ENCODE measurements at places on chromosomes 6 and 20.

DNA sequence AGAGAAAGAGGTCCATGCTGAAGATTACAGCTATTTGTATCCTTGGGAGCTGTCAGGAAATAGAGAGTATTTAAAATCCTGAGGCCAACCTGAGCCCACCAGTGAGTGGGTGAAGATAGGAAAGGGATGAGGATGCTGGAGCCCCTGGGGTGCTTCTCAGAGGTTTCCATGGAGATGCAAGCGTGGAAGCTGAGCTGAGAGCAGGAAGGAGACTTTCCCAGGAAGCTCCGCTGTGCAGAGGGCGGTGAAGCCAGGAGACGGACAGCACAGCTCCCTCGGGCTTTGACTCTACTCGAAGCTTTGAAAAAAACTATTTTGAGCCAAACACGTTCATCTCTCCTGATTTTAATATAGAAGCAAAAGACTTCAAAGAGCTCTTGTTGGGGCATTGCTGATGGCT, 222.1 kb downstream of the SMOC2 start:
- no peak for DNase-seq

DNA sequence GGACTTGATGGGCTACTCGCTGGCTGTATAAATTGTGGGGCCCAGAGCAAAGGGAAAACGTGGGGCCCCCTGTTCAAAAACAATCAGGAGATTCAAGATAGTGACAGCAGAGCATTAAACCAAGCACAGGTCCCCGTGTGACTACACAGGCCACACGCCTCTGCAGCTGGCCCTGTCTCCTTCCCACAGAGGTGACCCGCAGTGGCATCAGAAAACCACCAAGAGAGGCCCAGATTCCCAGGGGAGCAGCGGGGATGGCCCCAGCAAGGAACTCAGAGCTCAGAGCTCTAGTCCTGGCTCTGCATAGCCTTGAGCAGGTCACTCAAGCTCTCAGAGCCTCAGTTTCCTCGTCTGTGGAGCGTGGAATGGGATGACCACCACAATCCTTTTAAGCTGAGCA, 57.6 kb downstream of the CPNE5 start:
- no peak for DNase-seq

GRCh38 chr6:26088344-26088743, 1.1 kb downstream of the HFE start:
- DNase-seq = no peak

DNA sequence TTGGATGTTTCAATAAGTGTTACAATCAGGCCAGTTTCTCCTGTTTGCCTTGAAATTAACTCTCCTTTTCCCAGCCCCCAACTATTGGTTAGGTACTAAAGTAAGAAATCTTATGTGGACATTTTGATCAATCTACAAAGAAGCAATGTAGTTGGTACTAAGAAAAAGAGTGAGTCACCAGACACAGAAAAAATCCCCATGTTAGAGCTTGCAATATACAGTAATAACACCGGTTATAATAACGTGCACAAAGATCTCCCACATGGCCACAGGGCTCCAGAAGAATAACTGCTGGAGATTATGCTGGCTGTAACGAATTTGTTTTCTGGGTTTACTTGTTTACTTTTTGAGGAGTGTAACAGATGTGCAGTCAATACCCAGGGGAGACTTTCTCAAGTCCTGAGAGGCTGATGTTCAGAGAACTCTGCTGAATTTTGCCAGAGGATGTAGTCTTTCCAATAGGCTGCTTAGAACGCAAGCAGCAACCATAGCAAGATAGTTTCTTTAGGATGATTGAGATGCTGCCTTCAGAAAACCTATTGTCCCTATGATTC, 166.2 kb upstream of the SPACA1 start:
- DNase-seq = no peak

DNA sequence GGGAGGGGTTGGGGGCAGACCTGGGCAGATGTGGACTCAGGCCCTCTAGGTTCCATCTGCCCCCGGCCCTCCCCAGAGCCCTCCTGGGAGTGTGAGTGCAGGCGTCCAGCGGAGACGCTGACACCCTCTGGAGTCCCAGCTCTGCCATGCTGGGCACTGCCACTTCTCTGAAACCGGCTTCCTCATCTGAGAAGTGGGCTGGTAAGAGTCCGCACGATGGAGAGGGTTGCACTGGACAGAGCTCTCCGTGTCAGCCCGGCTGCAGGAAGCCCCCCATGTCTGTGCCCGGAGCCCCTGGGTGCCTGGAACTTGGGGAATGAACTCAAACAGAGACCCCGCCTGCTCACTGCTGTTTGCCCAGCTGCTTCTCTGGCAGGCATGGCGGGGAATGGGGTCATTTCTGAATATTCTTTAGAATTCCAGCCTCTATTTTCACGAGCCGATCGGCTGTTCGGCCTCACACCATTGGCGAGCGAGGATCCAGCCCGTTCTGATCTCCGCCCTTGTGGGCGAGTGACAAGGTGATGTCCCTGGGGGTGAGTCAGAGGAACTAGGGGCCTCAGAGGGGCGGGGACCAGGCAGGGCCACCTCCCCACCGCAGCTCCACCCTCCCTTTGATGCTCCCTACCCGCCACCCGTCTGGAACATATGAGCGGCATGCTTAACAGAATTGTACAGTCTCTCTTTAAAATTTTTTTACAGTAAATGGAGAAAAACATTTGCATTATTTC, 47.8 kb upstream of the GATA5 start:
- DNase-seq = no peak

GRCh38 chr20:9214685-9215084, 145.8 kb downstream of the PLCB4 start:
- DNase-seq = no peak
